CD4-positive, CD25-positive, alpha-beta regulatory T cell (primary cell): ENCODE measurements at places on chromosomes 16 and 17. TPM values are rescaled to one million over a fixed set of nuclear protein-coding genes. Genes with fewer than 3 reads are reported as not detected.

DNA sequence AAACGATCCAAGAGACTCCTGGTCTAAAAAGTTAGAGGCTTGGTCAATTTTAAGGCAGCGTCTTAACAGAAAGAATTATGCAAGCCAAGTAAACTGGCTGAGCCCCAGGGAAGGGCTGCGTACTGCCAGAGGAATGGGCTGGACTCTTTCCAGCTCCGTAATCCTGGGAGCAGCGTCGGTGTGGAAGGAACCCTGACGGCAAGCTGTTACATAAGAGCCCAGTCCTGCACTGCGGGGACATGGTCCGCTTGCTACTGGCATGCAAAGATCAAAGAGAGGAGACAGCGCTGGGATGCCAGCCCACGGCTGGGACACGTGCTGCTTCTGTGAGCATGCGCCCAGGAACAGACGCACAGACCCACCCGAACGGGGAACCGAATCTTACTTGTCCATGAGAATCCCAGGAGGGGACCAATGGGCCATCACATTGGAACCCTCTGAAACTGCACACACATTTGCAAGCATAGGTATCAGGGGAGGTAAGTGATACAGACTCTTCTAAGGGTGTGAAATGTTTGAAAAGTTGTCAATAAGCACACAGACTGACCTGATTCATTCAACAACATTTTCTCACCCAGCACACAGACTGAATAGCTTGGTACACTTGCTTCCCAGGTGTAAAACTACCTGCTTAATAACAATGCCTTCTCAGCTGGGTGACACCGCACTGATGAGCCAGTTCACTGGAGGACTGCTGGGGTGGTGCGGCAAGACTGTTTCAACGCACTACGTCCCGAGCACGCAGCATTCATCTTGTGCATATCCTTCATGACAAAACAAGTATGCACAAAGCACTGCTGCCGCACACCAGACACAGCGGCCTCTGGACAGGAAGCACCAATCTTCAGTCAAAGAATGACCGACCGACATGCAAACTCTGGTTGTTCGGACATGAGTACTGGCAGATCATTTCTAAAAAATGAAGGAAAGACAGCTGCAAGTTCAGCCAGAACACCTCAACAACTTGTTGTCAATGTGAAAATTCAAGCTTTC, 94.9 kb downstream of the ANKRD11 start:
- DNase-seq = no peak

- DNase-seq = peak; percentile 35
These were observed 8.0 kb upstream of the SLC35B1 start for GRCh38 chr17:49715717-49716279.

DNA sequence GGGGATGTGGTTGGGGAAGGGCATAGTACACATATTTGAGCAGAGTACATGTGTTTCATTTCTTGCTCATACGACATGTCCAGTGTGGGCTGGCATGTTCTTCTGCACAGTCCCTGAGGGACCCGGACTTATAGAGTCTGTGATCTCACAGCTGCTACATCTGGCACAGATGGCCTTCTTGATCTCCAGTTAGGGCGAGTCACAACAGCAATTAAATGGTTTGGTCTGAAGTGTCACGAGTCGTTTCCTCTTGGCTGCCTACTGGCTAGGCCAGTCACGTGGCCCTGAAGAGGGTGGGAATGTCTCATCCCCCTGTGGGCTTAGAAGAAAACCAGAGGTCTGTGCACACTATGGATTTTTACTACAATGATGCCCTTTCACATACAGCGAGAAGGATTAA, 443.6 kb downstream of the WWOX start:
- no peak for DNase-seq

- DNase-seq = no peak
These were observed 124.9 kb upstream of the CORO6 start for GRCh38 chr17:29747660-29748059.

Gene OR3A2
- total RNA-seq = 0.59 TPM

Gene AFMID
- total RNA-seq = 3.5 TPM

Gene MLX
- 40.8 TPM for total RNA-seq
